ENCODE measurements at places on chromosomes 7 and 10.

GRCh38 chr10:103876155-103876554 is 20.8 kb upstream of the SH3PXD2A start:
- DNase-seq, result no peak

- no peak for DNase-seq
Observed at GRCh38 chr10:60358282-60358681, 31.4 kb downstream of the ANK3 start.

DNA sequence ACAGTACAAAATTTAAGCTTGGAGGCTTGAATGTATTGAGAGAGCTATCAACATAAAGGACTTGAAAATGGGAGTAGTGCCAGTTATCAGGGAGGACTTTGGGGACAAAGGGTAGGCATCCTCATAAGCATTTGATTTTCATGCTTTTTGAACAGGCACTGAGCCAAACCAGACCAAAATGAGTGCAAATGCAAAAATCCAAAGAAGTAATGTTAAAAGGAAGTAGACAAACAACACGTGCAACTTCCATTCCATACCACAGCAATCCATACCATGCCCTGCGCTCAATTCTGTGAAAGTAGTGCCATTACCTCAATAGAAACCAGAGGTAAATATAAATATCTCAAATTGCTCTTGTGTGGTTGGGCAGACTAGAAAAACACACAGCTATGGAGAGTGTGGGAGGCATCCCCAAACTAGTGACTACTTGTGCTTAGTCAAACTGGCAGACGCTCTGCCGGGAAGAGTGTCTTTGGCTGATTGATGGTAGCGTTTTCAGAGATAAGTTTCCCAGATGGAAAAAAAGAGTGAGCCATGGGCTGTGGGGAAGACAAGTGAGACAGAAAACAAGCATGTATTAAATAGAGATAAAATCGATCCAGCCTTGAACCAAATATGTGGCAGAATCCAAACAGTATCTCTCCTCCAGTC is 161.5 kb downstream of the CREB5 start:
- DNase-seq, result no peak

- DNase-seq, result peak; percentile 60
Observed at GRCh38 chr10:50622706-50623662, 772 bp downstream of the SGMS1 start.

- DNase-seq, result peak; percentile 63
Observed at GRCh38 chr7:22001345-22002004, 55.8 kb upstream of the CDCA7L start.

GRCh38 chr7:76069238-76069638 is 21.3 kb downstream of the MDH2 start:
- no peak for DNase-seq

DNA sequence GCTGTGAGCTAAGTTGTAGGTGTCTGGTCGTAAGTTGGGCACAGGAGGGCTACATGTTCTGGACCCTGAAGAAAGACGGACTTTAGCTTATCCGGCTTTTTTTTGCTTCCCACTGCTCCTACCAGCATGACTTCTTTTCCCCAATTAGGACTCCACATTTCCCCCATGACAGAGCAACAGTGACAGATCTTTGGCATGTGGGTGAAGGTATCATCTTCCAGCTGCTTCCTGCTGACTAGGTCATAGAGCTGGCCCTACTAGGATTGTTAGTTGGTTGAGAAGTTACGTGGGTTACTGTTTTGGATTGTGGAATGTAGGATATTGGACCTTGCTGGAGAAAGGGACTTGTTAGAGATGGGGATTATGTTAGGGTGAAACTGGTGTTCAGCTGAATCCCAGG is 21.4 kb downstream of the LANCL2 start:
- no peak for DNase-seq

- DNase-seq, result no peak
Observed at GRCh38 chr7:99046722-99047121, 97.2 kb downstream of the SMURF1 start.

GRCh38 chr10:112360308-112361270 is 13.3 kb upstream of the ACSL5 start:
- no peak for DNase-seq

- no peak for DNase-seq
Observed at GRCh38 chr10:11334436-11334835, 277.0 kb downstream of the USP6NL start.

DNA sequence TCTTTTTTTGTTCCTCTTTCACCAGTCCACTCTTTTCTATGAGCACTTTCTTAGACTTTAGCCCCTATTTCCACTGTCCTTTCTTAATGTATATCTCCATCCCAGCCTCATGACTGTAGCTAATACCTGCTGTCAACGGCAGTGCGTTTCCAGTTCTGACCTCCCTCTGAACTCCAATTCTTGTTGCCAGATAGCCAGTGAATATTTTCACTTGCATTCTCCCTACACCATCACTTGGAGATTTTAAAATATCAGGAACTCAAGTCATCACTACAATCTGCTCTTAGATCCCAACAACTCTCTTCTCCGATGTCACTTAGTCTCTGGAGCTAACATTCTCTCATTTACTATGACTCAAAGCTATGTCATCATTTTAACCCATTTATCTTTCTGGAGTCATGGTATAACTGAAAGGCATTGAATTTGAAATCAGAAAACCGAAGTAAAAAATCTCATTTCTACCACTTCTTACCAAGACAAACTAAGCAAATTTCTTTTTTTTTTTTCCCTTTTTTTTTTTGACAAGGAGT is 5.1 kb upstream of the SLC16A12 start:
- DNase-seq, result no peak

GRCh38 chr10:52999258-52999657 is 226.7 kb upstream of the MBL2 start:
- DNase-seq, result no peak

- DNase-seq, result no peak
Observed at GRCh38 chr10:453647-454046, 235.8 kb downstream of the DIP2C start.

GRCh38 chr10:119919826-119920225 is 27.3 kb downstream of the SEC23IP start:
- DNase-seq, result no peak

DNA sequence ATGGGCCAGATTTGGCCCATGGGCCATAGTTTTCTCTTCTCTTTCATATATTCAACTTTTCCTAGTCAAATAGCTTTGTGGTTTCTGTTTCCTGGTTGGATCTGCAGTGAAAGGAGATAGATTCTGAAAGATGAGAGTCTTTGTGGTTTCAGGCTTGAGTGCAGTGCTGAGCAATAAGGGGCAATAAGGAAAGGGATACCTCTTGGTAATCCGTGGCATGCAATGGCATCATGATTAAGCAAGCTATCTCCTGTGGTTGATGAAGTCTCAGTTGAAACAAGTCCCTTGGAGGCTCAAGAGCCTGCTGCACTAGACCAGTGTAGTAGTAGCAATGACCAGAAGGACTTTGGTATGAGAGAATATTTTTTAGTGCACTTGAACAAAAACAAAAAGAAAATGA is 187.7 kb upstream of the CNTNAP2 start:
- no peak for DNase-seq

DNA sequence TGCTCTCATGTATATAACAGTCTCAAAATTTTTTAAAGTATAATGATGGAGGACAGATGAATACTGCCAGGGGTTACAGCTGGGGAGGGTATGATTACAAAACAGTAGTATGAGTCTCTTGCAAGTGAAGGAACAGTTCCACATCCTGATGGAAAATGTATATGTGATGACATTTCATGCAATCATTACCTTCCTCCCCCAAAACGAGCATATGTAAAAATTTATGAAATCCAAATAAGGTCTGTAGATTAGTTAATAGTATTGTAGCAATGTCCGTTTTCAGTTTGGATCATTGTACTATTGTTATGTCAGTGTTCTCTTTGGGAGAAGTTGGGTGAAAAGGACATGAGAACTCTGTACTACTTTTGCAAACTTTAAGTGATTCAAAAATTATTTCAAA is 38.0 kb downstream of the DRGX start:
- DNase-seq, result no peak

DNA sequence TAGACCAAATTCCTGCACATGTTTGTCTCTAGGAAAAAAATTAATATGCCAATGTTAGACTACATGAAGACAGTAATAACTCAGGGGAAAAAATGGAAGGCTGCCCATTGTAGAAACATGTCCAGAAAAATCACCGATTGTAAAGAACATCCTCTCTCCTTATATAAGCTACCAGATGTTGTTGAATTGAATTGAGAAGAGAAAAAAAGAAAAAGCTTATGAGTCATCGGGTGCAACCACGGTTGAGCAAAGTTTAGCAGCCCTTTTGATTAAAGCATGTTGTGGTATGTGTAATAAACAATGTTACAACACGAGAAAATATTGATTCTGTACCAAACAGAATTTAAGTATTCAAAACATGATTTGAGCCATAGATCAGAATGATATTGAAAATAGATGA is 102.3 kb upstream of the ARHGAP21 start:
- DNase-seq, result no peak

DNA sequence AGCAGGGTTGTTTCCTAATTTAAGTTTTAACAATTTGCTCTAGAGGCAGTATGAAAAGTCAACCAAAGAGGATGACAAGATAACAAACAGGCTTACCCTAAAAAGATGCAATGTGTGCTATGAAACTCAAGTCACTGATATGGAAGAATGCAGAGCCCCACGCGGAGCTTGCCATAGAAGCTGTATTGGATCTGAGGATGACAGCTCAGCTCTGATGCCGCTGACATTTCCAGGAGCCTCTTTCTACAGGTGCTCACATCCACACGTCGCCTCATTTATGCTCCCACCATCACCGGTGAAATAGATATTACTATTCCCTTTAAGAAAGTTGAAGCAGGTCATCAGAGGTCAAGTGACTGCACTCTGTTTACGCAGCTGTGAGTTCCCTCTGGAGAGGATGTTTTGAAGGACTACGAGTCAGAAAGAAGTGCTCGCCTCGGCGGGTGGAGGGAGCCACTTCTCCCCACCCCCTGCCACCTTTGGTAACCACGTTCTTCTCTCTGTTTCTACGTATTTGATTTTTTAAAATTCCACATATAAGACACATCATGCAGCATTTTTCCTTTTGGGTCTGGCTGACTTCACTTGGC is 275.4 kb downstream of the GLRX3 start:
- no peak for DNase-seq

DNA sequence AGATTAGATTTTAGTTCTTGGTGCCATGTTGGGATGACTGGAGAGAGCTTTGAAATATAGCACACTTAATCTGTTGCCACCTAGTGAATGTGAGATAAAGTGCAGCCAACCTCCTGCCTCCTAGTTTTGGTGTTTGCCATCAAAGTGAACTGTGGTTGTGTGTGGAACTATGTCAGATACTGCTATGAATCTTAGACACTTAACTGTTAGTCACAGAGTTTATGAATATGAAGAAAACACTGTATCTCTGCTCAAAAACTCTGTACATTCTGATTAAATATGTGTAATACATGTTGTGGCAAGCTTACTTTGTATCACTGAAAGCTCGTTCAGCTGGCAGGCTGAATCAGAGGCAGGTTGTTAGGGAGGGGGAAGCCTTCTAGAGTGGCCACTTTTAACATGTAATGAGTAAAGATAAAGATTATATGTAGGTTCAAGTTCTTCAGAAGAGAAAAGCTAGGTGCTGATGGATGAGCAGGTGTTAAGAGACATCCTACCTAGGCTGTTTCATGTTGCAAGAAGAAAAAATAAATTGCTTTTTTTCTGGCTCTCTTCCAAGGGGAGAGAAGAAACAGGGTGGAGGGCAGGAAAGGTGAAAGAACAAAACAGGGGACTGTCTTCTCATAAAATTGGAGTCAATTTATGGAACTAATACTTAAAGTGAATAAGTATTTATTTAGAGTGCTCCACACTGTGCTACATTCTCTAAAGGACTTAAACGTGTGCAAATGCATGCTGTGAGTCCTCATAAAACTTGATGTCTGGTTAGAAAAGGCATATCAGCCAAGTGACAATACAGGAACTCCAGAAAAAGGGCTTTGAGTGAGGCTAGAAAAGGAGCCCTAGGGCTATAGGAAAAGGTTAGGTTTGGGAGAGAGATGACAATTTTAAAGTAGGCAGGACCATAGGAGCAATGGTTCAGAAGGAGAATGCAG is 14.1 kb upstream of the LAMB1 start:
- no peak for DNase-seq

- no peak for DNase-seq
Observed at GRCh38 chr10:100790761-100791208, 45.4 kb downstream of the PAX2 start.

DNA sequence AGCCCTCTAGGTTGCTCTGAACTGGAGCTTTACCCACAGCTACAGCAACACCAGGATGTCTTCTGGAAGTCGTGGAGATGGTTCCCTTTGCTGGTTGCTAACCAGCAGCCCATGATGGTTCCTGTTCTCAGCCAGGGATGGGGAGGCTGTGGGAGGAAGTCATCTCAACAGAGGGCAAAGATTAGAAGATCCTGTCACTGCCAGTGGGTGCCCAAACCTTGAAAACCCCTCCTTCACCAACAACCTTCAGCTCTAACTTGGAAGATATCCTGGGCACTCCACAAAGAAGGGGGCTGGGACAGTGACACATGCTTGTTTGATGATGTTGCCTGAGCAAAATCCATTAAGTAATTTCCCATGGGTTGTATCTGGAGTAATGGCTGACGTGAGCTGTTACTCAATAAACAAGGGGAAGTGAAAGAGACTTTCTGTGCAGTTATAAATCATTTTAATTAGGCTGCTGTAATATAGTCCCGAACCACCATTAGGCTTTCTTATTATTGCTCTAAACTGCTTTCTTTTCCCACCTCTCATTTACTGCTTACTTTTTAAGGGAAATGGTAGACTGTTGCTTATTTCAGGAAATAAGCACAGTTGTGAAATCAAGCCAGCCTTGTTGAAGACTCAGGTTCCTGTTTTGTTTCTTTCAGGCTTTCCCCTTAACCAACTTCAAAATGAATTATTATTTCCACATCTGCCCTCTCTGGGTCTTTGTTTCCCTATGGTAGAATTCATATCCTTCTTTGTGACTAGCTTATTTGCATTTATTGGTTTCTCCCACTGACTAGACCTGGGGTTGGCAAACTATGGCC is 124.8 kb downstream of the PPP1R17 start:
- no peak for DNase-seq

DNA sequence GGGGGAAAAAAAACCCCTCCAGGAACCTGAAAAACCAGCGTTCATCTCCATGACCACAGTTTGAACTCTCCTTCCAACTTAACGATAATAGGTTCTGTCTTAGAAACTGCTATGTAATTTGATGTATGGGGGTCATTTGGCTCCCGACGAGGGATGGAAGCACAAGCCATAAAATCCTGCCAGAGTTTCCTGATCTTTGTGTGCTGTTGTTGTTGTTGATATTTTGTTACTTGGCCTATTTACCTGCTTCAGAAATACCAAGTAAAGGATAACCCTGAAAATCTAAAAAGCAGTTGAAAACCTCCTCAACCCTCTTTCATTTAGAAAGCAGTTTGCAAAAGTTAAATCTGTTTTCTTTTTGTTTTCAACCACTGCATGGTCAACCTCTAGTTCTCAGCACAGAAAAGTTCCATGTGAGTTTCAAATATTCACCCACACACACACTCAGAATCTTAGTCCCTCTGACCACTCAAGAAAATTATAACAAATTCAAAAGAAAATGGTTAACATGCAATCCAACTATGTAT is 9.3 kb upstream of the HOXA2 start:
- no peak for DNase-seq

DNA sequence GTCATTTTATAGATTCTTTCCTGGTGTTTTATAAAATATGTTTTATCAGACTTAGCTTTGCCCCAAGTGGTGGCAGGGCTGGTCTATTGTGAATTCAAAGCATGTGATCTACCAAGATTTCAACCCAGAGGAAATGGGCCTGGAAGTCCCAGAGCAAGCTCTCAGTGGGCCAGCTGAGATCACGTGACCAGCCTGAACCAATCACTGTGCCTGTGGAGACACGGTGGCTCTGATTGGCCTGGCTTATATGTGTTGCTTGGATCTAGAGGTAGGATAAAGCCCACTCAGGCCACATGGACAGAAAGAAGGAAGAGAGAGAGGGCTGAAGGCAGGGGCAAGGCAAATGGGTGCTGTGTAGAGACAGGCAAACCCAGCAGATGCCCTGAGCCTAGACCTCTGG is 65.5 kb upstream of the GATA3 start:
- no peak for DNase-seq
